H54 (cell line): ENCODE measurements at places on chromosomes 11 and 22.

- DNase-seq, result no peak
Observed at GRCh38 chr22:48717883-48718817, 1109.5 kb downstream of the BRD1 start.

DNA sequence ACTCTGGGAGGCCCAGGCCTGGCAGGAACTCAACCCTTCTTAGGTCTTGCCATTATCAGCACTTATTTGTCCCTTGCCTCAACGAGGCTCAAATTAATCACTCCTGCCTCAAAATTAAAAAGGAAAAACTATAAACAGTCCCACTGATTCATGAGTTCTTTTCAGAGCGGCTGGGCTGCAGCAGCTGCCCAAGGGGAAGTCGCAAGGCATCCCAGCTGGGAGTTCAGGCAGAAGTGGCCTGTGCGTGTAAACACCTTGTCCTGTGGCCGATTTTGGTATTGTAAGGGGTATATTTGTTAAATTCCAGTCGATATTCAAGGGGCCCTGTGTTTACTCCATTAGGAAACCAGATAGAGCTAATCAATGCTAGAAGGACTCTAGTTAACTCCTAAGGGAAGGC is 213.9 kb upstream of the CADM1 start:
- DNase-seq, result no peak

DNA sequence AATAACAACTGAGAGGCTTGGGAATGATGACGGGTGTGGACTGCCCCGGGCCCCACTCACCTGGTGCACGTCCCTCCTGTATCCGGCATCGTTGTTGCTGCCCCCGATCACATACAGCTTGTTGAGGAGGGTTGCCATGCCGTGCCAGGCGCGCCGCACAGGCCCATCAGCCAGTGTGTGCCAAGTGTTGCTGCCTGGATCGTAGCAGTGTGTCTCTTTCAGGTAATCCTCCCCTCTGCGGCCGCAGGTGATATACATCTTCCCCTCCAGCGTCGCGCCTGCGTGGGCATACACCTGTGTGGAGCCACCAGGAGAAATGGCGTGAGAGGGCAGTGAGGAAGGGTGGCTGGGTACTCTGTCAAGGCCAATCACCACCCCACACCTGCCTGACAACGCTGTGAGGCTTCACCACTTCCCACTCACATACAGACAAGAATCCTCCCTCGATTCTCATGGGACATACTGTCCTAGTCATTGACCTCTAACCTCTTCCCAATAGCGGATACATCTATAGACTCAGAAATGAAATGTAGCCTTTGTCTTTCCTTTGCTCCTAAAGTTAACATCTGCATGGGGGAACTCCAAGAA is 8.9 kb upstream of the SCARF2 start:
- DNase-seq, result no peak

DNA sequence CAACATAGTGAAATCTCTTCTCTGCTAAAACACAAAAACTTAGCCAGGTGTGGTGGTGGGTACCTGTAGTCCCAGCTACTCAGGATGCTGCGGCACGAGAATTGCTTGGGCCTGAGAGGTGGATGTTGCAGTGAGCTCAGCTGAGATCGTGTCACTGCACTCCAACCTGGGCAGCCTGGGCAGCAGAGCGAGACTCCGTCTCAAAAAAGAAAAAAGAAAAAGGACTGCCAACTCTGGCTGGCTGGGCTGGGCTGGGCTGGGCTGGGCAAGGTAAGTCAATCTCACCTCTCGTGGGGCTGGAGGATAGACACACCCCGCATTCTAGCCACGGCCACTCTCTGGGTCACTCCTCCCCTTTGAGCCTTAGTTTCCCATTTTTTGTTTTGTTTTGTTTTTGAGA is 26.9 kb downstream of the TEF start:
- no peak for DNase-seq

DNA sequence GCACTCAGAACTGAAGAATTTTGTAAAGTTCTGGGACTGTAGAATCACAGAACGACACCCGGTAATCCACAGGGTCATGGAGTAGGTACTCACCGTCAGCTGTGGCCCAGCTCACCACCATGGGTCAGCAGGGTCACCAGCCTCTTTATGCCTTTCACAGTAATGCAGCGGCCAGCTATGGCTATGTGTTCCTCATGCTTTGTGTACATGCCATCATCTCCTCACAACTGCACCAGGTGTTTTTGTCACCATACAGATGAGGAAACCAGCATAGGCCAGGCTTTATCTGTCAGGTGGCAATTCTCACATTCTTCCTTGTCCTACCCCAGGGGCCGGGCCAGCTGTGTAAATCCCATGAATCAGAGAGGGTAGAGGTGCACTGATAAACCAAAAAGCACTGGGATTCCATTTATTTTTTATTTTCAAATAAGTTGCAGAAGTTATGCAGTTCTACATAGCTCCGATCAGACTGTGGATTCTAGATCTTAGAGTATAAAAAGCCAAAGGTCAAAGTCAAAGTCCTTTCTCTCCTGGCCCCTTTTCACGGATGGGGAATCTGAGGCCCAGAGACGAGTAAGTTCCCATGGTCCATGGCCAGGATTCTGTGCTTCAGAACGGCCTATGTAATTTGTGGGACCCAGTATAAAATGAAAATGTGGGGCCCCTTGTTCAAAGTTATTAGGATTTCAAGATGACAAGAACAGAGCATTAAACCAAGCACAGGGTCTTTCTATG is 17.5 kb downstream of the TSKU start:
- DNase-seq, result no peak

- no peak for DNase-seq
Observed at GRCh38 chr11:19499999-19500398, 212.6 kb upstream of the NAV2 start.

DNA sequence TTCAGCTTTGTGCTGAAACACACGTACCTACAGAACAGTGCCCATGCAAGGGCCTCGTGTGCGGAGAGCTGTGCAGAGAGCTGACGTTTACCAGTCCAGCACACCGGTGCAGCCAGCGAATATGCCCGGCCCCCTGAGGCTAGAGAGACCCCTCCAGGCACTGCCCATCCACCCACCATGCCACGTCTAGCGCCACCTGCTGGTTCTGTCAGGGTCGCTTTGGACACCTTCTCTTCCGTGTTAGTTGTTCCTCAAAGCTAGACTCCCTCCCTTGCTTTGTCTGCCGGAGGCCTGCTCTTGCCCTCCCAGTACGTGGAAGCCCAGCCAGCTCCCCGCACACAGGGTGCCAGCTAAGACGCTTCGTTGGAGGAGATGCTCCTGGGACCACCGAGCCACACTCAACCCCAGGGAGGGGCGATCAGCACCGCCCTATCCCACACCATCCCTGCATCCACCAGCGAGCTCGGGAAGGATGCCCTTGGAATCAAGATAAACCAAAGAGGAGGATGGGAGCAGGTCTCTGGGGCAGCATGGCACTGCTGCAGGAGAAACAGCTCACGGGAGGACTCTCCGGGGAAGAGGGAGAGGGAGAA is 43.4 kb downstream of the CPT1A start:
- no peak for DNase-seq

DNA sequence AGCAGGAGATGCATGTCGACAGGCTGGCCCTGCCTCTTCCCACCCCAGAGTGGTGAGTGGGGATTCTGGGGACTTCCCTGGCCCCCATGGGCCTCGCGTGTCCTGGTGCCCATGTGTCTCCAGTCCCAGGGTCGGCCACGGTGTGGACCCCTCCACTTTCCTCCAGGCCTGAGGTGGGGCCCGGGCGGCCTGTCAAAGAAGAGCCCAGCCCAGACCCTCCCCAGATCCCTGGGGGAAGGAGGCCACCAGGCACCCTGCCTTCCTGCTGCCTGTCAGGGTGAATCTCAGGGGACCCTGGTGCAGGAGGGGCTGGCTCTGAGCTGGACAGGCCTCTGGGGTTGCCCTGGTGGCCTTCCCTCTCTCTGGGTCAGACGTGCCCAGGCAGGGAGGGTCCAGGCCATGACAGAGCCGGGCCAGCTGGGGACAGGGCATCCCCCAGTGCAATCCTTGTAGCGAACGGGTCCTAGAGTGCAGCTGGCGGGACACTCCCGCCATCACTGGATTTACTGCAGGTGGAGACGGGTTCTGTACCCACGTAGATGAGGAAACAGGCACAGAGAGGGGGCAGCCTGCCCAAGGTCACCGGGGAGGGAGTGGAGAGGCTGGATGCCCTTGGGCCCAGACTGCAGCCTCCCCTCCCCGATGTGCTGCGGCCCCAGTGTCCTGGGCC is 13.5 kb upstream of the MUC6 start:
- DNase-seq, result no peak

GRCh38 chr11:32852207-32852606 is 22.5 kb downstream of the PRRG4 start:
- DNase-seq, result peak; percentile 52

DNA sequence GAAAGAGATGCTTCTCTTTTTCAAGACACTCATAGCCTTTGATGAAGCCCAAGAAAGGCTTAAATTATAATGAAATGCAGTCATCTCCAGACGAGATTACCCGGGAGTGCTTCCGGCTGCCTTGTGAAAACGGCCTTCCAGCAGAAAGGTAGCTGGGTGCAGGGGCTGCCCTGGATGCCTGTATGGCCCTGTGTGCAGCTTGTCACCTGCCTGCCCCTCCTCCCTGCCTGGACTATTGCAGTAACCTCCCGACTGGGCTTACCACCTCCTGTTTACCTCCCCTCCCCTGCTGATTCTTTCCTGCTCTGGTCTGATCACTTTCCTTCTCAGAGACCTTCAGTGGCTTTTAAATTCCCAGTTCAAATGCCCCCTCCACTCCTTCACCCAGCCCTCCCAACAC is 126.4 kb upstream of the SYT13 start:
- DNase-seq, result no peak

DNA sequence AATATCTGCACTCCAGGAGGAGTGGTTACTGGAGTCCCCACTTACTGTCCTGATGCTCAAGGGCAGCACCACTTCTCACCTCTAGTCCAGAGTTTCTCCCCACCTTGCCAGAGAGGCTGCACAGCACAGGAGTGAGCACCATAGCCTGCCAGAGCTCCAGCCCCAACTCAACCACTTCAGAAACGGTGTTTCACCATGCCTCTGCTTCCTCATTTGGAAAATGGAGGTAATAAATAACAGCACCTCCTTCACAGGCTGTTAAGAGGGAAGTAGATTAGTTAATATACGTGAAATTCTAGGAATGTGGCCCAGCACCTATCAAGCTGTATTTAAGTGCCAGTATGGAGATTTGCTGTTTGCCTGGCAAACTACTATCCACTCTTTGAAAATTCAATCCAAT is 63.0 kb downstream of the GALNT18 start:
- no peak for DNase-seq

GRCh38 chr22:40955571-40955970 is 4.4 kb downstream of the RBX1 start:
- DNase-seq, result no peak

GRCh38 chr22:27388090-27388600 is 413.4 kb downstream of the MN1 start:
- no peak for DNase-seq

DNA sequence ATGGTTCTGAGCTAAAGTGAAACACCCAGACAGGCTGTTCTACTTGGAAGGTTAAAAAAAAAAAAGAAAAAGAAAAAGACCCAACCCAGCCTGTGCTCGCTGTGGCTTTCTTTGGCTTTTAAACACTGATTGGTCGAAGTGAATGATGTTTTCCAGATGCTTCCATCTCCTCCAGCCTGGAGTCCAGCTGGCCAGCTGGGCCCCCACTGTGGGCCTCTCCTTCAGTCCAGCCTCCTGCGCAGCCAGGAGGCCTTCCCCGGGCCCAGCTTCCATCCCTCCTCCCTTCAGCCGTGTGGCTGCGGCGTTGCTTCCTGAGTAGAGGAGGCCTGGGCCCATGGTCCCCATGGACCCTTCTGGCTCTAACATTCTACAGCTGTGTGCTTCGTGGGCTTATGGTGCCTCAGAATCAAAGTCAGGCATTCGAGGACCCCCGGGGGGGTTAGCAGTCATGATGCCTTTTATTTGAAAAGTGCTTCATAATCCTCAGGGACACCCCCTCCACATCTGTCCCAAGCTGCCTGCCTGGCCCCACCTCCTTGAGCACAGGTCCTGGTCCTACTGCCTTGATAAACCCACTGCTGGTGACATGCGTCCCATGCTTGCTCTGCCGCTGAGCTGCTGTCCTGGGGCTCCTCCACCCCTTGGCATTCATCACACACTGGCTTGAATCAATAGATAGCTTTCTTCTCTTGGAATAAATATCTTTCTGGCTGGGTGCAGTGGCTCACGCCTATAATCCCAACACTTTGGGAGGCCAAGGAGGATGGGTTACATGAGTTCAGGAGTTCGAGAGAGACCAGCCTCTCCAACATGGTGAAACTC is 42.2 kb upstream of the FBLN1 start:
- no peak for DNase-seq

DNA sequence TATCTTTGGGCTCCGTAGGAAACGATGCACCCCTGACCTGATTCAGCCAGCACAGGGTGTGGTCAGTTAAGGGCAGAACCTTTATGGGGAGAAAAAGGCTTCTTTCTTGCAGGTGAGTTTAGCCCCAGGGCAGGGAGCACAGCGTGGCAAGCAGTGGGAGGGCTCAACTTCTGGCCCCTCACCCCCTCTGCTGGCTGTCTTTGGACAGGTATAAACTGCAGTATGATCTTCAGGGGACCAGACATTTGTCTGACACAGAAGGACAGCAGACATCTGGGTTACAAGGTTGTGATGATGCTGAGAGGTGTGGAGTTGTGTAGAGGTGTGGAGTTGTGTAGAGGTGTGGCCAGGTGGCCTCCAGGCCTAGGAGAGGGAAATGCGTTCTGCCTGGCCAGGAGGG is 324.0 kb upstream of the PLET1 start:
- no peak for DNase-seq

GRCh38 chr11:65423516-65424204 is 1.1 kb downstream of the NEAT1 start:
- no peak for DNase-seq

DNA sequence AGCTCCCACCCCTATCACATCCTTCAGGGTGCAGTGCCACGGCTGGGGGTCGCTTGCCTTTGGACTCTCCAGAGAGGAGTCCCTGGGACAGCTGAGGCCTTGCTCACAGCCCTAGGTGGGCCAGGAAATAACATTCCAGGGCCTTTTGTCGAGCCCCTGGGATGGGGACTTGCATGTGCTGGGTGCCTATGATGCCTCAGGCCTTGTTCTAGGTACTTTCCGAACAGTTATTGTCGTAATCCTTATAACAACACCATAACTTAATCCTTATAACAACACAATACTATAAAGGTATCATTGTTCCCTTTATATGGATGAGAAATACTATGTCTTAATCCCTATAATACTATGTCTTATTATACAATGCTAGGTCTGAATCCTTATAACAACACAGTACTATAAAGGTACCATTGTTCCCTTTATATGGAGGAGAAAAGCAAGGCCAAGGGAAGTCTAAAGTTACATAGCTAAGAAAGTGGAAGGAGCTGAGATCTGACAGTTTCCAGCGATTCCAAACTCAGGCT is 236.5 kb downstream of the ST3GAL4 start:
- DNase-seq, result no peak

GRCh38 chr11:14070896-14071295 is 108.4 kb downstream of the SPON1 start:
- no peak for DNase-seq

- DNase-seq, result no peak
Observed at GRCh38 chr11:6402561-6402981, 12.3 kb downstream of the SMPD1 start.

- DNase-seq, result no peak
Observed at GRCh38 chr22:29258407-29259252, 9.2 kb downstream of the RHBDD3 start.
